ENCODE measurements at places on chromosomes 12 and 14. TPM values are rescaled to one million over a fixed set of nuclear protein-coding genes. Genes with fewer than 3 reads are reported as not detected.

Gene SMCO3
- not detected for polyA plus RNA-seq

Gene GMFB
- polyA plus RNA-seq, result 19.0 TPM

DNA sequence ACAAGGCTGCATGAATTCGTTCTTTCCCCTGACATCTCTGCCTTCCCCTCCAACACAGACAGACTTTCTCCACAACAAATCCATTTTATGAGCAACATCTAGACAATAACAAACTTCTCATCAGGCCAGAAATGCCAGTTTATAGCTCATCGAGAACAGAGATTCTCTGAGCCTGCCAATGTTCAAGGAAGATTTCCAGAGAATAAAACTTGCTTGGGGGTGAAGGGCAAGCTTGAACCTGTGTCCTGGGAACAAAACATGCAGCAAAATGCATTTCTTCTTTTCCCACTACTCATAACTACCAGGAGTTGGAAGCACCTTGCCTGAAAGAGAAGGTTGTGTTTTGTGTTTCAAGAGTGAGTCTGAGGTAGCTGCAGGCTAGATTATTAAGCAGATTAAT lies 6.8 kb downstream of the MAP1LC3B2 start:
- DNase-seq, result peak; percentile 41

- DNase-seq, result no peak
Observed at GRCh38 chr12:82481954-82482353, 123.6 kb downstream of the METTL25 start.

DNA sequence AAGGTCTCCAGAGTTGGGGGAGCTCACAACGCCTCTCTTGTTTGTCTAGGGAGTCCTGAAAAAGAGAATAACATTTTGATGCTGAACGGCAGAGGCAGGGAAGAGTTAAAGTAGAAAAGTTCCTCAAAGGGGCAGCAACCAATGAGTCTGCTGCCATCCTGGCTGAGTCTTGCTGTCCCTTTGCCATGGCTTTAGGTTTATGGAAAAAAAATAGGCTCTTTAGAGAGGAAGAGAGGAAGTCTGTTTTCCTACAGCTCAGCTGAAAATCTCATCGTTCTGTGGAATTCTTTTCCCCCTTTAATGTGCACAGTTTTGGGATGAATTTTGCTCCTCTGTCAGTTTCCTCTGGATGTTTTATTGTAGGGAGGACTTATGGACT lies 314.8 kb upstream of the TBX3 start:
- no peak for DNase-seq

DNA sequence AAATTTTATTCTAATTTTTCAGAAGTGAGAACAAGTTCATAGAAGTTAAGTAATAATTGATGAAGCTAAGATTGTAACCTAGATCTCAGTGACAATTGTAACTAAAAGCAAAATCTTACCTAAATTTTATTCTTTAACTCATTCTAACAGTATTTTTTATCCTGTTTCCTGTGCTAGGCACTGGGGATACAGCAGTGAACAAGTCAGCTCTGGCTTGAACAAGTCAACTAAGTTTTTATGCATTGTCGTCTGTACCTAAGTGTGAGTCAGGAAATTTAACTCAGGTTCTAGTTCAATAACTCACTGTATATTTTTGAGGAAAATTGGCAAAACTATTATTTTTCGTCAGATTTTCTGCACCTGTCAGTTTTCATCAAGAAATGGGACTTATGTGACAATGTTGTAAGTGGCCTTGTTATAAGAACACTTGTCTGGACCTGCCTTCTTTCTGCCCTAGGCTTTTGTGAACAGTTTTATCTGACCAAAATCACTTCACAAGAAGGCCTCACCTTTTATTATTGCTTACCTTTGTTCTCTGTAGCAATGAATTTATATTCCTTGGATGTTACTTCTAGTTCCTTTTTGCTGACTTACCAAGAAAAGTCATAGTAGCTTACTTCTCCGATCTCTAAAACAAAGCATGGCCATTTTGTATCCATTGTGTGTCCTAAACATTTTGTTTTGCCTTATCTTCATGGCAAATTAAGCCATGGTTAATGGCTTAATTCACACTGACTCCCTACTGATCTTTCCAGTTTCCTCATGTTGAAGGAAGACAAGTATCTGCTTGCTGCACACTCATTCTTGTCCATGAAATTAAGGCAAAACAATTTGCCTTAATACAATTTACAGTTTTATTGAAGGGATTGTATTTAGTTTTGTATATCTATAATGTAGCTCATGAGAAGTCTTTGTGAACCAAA lies 2.7 kb downstream of the TMTC3 start:
- peak; percentile 22 for DNase-seq

- no peak for DNase-seq
Observed at GRCh38 chr12:84413656-84414055, 498.9 kb downstream of the SLC6A15 start.
